ENCODE measurements at places on chromosomes 16 and 17.
A peak's percentile ranks its signal among the peaks of the same experiment; 100 is the strongest.

DNA sequence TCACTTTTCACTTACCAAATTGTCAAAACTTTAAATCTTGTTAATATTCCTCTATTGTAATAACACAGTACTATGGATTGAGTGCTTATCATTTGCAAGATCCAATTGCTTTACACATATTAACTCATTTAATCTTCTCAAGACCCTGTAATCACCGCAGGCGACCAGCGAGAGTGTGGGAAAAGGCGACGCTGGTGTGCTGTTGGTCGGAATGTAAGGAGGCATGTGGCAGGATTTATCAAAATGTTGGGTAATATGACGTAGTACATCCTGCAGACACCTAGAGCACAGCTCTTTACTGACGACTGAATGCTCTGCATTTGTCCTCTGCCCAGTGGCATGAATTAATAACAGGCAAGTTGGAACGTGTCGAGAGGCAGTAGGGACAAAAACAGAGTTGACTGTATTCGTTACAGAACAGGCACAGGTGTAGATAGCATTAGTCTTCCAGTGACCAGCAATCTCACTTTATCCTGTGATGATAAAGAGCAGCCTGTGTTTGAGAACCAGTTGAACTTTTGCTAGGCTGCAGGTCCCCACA, 80.3 kb downstream of the TNRC6C start:
- DNase-seq, result no peak

DNA sequence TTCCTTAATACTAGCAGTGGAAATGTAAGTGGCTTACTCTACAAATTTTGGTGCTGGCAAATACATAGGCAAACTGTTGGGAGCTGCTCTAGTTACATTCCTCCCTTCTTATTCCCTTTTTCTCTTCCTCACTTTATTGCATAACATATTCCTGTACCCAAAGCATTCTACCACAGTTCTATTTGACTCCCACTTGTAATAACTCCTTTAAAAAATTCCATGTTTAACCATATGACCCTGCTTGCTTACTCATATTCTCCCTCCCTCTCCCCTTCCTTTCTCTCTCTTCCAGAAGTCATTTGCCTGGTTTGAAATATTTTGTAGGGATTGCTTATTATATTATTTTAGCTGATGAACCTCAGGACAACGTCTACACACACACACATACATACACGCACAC, 22.7 kb downstream of the NQO1 start:
- DNase-seq, result no peak

DNA sequence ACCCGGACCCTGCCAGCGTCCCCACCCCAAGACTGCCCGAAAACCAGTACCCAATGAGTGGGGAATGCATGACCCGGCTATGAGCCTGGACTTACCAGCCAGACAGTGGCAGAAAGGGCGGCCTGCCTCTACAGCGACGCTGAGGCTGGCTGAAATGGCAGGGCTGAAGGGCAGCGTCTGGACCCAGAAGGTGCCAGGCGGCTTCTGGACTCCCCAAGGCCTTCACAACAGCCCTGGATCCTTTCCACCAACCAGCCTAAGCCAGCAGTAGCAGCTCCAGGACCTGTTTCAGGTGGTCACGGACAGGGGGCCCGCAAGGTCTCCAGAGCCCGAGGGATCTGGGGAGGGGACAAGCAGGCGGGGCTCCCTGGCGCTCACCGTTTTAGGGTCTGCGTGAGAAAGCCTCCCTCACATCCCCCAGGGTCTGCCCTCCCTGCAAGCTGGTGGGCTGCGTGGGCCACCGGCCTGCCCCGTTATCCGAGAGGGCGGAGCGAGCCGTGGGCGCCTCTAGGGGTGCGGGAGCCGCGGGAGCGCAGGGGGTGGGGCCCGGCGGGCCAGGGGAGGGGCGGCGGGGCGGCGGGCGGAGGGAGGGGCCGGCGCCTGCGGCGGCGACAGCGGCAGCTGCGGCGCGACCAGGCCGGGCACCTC, at the start of gene RIPOR1:
RIPOR1 (plus strand) TSS at position 608 of the 648 bp plus-strand sequence. CDS start 9,618 bp downstream, outside the sequence.
- peak; percentile 72 for DNase-seq

DNA sequence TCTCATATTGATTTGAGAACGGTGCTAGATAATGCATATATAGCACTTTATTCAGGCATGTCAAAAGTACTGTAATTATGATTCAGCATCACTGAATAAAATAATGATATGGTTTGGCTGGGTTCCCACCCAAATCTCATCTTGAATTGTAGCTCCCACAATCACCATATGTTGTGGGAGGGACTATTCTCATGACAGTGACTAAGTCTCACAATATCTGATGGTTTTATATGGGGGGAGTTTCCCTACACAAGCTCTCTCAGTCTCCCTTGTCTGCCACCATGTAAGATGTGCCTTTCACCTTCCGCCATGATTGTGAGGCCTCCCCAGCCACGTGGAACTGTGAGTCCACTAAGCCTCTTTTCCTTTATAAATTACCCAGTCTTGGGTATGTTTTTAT, 25.6 kb upstream of the LONP2 start:
- no peak for DNase-seq

- no peak for DNase-seq
These were observed 28.1 kb downstream of the WSCD1 start for GRCh38 chr17:6098050-6098822.

GRCh38 chr16:76535-77272, 1.3 kb upstream of the MPG start:
- no peak for DNase-seq

DNA sequence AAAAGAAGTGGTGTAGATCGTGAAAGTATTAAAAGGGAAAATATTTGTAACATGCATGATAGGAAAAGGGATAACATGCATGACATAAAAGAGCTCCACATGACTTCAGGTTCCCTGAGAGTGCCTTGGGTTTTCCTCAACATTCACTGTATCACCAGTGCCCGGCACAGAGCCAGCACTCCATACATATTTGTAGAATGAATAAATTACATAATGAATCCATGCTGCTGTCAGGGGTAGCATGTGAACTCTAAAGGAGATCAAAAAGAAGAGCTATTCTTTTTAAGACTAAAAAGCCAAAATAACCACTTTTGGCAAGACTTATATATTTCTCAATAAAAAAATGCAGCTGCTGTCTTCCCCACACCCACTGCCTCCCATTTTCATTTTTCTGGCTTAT, 2.7 kb upstream of the ZNF594 start:
- DNase-seq, result no peak

DNA sequence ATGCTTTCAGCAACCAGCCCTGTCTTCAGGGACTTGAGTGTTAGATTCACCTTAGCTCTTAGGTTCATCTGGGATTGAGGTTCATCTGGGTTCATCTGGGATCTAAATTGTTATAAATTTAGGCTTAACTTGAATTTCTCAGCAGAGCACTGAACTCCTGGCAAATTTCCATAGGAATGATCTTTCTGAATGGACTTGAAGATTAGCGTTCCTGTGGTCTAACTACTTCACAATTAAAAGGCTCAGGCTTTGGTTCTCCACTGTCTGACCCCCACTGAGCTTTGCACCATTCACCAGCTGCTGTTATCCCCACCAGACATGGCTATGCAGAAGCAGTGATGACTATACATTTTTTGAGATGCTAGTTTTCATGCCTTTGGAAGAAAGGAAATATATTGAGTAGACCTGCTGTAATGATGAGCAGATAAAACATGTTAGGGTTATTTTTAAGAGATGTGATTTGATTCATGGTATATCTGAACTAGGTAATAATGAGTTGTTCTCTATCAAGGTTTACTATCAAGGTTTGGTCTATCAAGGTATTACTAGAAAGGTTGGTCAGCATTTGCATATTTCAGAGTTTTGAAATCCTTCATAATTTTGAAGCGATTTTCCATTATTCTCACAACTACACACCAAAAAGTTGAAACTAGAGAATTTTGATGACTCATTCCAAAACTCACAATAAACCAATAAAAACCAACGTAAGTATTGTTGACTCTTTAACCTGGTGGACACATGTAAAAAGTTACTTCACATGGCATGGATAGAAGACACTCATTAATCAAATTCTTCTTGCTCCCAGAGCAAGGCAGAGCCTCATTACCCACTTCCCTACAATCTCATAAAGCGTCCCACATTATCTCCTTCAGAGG, 71.7 kb downstream of the SNX11 start:
- no peak for DNase-seq

DNA sequence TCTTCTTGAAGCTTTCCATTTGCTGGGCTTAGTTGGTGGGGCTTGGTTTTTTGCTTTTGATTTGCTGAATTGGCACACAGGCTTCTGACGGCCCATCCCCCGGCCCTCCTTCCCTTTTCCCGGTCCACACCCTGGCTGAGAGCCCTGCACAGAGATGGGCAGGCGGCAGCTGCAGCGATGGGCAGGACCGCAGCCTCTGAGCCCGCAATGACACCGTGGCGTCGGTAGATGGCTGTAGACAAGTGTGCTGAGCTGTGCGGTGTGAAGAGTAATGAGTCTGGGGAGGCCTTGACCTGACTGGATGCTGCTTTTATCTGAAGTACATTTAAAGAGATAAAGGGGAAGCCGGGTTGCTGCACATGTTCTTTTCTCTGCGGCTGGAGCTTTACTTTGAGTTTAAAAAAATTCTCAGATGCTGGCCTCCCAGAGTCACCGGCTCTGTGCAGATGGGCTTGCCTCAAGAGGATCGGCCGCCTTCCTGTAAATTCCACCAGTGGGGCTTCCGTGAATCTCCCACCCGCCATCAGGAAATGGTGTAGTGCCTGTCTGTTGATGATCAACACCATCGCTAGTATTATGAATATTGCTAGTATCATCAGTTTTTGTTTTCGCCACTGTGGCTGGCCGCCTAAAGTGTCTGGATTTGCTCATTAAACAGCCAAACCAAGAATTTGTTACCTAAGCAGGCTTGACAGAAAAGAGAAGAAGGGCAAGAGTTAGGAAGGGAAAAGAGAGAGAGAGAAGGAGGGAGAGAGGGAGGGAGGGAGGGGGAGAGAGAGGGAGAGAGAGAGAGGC, 245.6 kb upstream of the RBFOX1 start:
- DNase-seq, result peak; percentile 21

GRCh38 chr17:49409066-49409465, 5.6 kb downstream of the PHB1 start:
- DNase-seq, result no peak

DNA sequence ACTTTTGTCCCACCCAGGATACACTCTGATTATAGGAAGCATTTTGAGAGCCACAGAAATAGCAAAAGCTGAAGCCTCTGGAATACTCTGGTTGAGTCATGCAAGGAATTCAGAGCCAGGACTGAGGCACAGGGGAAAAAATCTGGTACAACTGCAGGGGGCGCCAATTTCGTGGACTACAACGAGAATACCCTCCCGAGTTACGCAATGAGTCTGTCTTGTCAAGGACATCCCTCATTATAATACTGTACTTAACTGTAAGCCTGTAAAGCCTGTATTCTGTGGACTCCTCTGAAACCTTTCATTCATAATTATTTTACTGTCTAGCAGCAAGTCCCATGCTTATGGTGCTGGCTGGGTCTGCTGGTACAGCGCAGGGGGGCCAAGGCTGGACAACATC, 7.8 kb downstream of the HOXB1 start:
- no peak for DNase-seq

GRCh38 chr17:75774471-75774990, 9.5 kb upstream of the GALK1 start:
- DNase-seq, result no peak

DNA sequence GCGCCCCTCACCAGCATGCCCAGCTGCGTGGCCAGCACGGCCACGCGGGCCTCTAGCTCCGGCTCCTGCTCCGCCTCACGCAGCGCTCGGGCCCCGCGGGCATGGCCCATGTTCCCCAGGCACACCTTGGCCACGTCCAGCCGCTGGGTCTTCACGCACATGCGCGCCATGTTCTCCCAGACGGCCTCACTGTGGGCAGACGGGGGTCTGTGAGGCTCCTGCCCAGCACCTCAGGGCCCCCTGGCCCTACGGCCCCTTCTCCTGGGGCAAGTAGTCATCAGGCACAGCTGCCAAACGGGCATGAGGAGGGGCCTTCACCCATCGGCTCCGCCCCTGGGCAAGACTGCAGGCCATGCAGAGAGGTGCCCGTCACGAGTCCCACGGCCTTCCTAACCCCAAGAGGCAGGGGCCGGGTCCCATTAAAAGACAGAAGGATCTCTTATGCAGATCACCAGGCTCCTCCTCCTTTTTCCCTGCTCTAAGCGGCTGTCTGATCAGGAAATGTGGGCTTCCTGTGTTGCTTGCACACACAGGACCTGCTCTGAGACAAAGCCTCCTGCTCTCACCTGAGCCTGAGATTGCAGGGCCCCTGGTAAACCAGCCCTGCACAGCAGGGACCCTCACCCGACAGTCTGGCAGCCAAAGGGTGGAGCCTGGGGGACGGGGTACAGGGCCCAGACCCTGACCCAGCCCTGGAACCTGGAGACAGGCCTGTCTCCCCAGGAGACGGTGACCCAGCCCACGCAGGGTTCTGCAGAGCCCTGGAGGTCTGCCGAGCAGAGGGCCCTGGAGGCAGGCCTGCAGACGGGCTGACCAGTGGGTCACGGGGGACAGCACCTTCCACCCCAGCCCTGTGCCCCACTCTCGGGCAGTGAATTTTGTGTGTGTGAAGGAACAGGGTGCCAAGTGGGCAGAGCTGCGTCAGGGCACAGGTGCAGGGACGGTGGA, 6.6 kb upstream of the TMEM204 start:
- DNase-seq, result no peak

DNA sequence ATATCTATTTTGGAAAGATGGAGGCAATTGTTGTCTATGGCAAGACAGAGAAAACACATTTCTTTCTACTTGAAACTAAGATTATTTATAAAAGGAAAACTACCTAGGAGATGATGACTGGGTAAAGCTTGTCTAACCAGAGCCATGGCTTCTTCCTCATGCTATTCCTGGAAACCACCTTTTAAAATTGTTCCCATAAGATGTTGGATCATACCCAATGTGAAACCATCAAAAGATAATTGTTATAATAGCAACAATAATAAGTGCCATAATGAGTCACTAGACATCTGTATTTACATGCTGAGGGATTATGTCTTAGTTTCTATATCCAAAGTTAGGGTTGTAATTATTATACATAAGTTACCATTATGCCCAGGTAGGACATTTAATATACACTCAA, 428.4 kb downstream of the KCNJ2 start:
- DNase-seq, result no peak

- DNase-seq, result no peak
These were observed 3.8 kb upstream of the NOS2 start for GRCh38 chr17:27804113-27804512.

DNA sequence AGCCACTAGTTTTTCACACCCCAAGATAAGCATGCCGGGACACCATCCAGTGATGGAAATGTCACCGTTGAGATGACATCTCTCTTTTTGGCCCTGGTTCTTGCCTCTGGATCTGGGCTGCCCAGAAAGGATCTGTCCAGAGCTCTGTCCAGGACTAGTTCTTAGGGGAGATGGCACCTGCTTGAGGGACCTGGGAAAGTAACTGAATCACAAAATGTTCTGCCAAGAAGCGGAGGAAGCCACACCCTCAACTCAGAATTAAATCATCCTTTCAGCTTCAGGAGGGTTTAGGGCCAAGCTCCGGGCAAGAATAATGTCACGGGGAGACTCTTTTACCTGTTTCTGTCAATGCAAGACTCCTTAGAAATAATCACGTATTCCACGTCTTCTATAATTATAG, 248.6 kb downstream of the MAF start:
- no peak for DNase-seq
